ENCODE measurements at places on chromosomes 1 and 21.

DNA sequence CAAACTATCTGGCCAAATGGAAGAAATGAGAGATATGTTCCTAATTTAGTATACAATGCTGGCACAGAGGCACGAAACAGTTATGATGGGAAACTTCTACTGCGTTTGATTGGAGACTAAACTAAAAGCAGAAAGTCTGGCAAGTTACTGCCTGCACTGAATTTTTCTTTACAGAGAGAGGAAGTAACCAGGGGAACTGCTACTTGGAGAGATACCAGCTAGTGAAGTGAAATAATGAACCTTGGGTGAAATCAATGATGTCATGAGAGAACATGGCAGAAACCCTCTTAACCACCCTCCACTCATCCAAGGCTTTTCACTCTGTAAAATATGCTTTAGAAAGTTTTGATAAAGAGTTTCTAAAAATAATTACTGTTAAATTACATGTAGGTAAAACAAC, 29.3 kb downstream of the NIBAN1 start:
- no peak for DNase-seq

DNA sequence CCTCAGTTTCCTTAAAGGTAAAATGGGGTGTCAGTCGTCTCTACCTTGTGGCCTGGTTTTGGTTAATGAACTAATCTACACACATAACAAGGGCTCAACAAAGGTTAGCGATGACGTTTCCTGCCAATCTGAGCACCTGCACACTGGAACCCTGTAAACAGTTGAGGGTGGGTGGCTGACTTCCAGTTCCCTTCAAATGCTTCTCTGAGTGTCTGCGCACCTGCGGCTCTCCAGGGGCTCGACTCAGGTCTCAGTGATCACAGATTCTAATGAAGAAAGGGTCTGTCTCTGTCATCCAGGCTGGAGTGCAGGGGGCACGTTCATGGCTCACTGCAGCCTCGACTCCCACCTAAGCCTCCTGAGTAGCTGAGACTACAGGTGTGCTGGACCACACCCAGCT, 3.3 kb upstream of the AGPAT3 start:
- DNase-seq = no peak

- DNase-seq = no peak
Observed at GRCh38 chr1:41474490-41475271, 9.8 kb downstream of the EDN2 start.

DNA sequence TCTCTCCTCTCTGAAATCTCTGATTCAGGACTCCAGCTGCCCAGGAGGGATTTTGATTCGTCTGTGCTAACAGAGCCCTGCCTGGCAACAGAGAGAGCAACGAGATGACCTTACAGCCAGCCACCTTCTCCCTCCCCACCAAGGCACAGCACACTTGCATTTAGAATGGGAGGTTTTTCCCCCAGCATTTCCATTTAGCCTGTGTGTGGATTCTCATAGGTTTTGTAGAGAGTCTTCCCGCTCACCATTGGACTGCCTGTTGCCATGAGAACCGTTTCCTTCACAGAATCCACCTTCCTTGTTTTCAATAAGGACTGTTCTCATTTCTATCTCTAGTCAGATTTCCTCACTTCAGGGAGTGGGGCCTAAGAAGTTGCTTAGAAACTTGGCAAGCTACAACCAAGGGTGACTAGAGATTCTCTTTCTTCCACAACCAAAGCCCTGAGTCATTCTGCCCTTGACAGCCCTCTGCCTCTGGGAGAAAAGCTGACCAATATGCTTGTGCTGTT, 5.8 kb upstream of the IKBKE start:
- DNase-seq = no peak

GRCh38 chr1:243393096-243393495, 137.3 kb downstream of the SDCCAG8 start:
- DNase-seq = no peak

Measured in NCI-H187 treated with DMSO at 0.1 percent for 48 hours (cell line).